Endothelial cell of umbilical vein (primary cell): ENCODE measurements at places on chromosomes 4 and X. TPM values are rescaled to one million over a fixed set of nuclear protein-coding genes. Genes with fewer than 3 reads are reported as not detected.

DNA sequence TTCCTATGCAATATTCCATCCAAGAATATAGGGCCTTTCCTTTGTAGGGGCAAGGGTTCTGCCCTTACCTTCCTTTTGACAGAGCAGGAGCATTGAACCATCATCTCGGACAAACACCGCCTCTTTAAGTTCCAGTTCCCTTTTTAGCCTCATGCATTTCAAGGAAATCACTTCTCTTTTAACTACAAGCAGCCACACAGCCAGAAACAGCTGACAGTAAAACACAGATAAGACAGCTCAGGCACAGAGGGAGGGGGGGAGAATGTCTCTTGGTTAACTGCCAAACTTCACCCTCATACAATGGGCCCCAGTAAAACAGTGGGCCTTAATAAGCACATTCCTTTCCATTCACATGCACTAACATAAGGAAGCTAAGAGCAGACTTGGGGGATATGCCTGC is 648.3 kb downstream of the GABRG1 start:
- DNase-seq = no peak

CTPS2 gene
- total RNA-seq = 15.1 and 15.7 TPM in 2 replicates

DNA sequence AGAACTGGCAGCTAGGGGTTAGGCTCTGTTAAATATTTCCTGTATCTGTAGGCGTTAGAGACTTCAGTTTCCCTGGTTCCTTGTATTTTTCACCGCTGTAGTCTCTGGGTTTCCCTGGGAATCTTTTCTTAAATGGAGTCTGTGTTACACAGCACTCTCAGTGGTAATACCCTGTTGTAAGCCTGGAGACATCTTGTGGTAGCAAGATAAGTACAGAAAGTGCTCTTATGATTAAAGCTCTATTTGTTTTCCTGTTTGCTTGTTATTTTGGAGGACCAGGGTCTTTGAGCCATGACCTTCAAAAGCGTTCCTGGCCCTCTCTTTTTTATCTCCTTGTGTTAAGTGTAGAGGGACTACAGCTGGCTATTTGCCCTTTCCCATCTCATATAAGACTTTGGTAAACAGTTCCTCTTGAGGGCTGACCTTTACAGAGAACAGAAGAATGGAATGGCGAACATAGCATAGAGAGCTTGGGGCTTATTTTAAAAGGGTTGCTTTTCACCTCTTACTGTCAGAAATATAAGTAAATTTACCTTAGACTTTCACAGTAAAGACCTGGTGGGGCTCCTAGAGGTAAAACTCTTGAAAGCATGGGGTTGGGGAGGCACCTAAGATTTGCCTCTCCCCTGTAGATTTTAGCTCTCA is 782.5 kb downstream of the FAT4 start:
- DNase-seq = no peak

IL1RAPL2 gene
- total RNA-seq = not detected in 2 replicates

- DNase-seq = no peak
These were observed 3.7 kb upstream of the GABRA2 start for GRCh38 chr4:46393606-46394005.

DNA sequence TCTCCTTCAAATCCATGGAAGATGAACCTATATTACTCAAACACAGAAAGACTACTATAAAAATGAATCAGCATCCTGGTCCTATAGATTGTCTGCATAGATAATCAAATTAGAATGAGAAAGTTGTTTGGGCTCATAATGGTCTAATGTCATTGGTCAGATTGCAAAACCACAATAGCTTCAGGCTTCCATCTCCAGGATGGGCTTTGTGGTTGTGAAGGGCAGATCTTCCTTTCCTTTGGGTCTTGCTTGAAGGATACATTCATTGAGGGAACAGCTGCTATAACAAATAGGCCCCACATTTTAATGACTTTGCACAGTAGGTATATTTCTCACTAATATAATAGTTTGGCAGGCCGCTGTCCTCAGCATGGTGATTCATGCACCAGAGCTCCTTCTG is 94.3 kb downstream of the REPS2 start:
- DNase-seq = no peak

DNA sequence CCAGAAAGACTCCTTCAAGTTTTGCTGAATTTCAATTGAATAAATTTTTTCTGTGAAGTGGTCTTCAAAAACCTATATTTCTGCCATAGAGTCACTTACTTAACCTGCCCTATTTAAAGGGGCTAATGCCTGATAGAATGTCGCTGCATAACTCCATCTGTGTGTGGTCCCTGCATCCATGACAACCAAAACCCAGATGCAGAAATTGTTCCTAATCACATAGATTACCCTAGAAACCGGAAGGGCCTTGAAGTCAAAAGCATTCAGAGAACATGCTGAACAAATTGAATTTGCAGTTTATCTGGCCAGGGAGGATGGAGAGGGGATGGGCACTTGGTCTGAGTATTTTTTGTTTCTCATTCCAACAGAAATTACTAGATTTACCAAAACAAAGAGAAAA is 1.5 kb upstream of the PARM1 start:
- no peak for DNase-seq

- DNase-seq = peak; percentile 19
These were observed 106.9 kb downstream of the SMIM20 start for GRCh38 chr4:26020881-26021280.

GRCh38 chrX:109943092-109943739 is 59.7 kb upstream of the TMEM164 start:
- DNase-seq = no peak

GRCh38 chr4:153904011-153904410 is 115.1 kb upstream of the SFRP2 start:
- no peak for DNase-seq

LUZP4 gene
- not detected in 2 replicates for total RNA-seq

GRCh38 chrX:120999413-120999812 is 13.9 kb upstream of the CT47A1 start:
- DNase-seq = no peak

- no peak for DNase-seq
These were observed 790 bp downstream of the CLGN start for GRCh38 chr4:140426610-140427105.

GRCh38 chrX:125198546-125198945 is 121.1 kb upstream of the TEX13C start:
- no peak for DNase-seq

TSPAN6 gene
- 43.1 and 44.6 TPM in 2 replicates for total RNA-seq

RNF175 gene
- not detected in 2 replicates for total RNA-seq

DNA sequence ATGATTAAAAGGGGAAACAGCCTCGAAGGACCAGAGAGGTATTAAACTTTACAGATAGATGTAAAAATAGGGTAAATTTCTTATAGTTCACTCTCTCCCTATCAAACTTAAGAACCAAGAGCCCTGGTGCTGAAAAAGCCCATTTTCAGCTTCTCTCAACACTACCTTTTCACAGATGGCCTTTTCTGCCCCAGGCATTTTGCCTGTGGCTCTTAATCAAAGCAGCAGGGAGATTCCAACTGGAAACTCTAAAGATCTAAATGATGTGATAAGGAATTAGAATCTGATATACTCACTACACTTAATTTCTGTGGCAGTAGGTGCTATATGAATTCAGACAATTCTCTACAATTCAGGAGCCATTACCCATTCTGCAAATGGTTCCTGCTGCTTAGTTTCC is 60.0 kb downstream of the AMMECR1 start:
- no peak for DNase-seq

GRCh38 chr4:138919094-138919936 is 96.3 kb upstream of the NOCT start:
- DNase-seq = peak; percentile 74

- no peak for DNase-seq
These were observed 44.8 kb upstream of the CDKN2AIP start for GRCh38 chr4:183399616-183400015.

DSPP gene
- total RNA-seq = not detected in 2 replicates

CLCN4 gene
- total RNA-seq = 17.0 and 19.8 TPM in 2 replicates

RNF128 gene
- not detected in 2 replicates for total RNA-seq

DNA sequence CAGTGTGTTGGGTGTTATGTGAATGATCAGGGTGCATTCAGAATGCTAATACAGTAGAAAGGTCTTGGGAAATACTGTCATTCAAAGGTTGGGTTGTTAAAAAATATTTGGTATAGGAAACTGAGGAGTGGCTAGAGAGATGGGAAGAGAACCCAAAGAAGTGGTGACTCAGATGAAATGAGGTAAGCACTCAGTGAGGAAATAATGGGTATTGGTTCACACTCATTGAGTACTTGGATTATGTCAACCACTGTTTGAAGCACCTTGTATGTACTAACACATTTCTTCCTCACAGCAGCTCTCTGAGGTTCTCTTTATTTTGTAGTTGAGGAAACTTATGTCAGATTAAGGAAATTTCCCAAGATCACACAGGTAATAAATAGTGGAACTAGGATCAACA is 40.8 kb upstream of the NUDT6 start:
- no peak for DNase-seq

DNA sequence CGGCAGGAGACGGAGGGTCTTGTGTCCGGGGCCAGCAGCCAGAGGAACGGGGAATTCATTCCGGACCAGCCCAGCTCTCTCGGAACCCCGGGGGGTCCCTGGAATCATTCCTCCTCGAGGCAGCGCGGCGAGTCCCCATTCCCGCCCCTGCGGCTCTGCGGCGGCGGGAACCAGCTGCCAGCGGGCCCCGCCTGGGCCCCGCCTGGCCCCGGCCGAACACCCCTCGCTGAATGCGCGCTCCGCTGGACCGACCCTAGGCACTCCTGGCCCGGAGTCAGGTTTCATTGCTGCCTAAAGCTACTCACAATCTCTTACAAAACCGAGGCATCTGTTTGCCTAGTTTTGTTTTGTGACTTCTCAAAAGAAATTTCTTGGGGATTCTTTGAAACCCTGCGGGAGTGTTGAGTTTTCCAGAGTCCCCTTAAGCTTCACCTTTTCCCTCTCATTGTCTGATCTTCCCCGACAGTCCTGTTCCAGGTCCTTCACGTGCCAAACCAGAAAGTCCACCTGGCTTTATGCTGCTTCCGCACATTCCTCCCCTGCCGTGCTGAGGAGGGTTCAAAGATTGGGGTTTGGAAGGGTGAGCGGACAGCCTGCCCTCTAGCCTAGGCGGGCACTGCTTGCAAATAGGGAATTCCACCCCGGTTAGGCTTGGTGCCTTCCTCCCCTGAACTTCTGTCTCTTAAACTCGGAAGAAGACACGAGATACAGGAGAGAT is 789 bp downstream of the ARHGAP10 start:
- peak; percentile 44 for DNase-seq

DNA sequence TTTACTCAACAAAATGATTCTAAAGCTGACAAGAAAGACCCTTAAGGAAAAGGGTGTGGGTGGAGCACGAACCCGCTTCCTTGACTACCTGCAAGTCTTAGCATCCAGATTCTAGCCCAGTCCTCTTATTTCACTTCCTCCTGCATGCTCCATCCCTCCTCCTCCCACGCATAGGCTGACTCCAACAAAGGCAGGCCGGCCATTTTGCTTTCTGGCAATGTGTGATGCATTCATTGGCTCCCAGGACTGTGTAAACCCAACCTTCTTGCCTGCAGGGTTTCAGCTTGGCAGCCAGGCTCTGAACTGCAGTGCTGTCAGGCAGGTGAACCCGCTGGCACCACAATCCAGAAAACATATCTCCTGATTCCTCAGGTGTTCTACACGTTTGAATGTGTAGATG is 39.3 kb downstream of the RTL9 start:
- no peak for DNase-seq

DNA sequence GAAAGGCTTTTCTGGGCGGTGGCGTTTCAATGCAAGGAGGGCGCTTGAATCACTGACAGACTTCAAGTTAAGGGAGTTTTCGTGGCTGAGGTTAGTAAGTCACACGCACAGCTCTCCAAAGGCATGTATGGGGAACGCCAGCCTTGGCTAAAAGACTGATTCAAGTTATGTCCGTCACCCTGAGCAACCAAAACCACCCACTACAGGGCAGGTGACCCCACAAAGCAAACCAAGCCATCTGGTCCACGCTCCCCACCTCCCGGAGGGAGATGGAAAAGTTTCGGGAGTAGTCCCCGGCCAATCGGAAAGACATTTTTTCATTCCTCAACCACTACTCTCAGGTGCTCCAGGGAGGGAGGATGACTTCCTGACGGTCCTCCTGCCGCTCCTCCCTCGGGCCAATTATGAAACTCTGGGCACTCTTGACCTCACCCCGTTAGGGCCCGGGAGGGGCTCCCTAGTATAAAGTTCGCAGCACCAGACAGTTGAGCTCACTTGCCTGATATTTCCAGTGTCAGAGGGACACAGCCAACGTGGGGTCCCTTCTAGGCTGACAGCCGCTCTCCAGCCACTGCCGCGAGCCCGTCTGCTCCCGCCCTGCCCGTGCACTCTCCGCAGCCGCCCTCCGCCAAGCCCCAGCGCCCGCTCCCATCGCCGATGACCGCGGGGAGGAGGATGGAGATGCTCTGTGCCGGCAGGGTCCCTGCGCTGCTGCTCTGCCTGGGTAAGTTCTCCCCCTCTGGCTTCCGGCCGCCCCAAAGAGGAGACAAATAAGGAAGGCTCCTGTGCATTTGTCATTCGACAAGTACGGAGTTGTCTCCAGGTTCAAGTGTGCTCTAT is at the start of gene EREG:
TSS of gene EREG (plus strand) at position 494 of the 840 bp plus-strand sequence. CDS start at position 658, 164 bp downstream.
- DNase-seq = peak; percentile 36

CLDN24 gene
- not detected in 2 replicates for total RNA-seq

GRCh38 chrX:2577844-2578466 is 77.2 kb upstream of the DHRSX start:
- DNase-seq = no peak

DNA sequence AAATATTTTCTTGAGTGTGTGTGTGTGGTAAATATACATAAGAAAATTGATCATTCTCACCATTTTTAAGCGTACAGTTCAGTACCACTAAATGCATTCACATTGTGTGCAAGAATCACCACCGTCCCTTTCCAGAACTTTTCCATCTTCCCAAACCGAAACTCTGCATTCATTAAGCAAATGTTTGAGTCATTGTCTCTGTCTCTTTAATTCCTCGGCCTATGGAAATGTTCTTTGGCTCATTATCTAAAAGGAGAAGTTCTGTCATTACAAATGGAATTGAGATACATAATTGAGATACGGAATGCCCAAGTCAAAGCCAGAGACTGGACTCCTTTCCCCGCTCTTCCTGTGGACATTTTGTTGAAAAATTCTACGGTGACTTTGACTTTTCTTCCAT is 168.9 kb downstream of the DCLK2 start:
- DNase-seq = no peak

ARR3 gene
- not detected in 2 replicates for total RNA-seq

DNA sequence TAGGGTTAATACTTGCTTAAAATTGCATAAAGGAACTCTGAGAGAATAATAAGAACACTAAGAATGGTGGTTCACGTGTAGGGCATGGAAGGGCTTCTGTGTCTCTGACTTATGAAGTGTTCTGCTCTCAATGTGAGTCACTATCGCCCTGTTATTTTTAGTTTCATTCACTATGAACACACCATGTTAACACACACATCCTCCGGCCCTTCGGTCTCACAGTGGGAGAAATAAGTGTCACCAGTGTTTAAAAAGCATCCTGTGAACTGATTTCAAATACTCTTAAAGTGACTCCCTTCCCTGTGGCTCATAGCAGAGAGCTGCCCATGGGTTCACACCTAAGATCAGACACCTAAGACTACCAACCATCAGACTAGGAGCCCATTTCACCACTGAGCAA is 33.8 kb upstream of the FGFBP2 start:
- DNase-seq = no peak

FAM184B gene
- total RNA-seq = not detected in 2 replicates

NALF2 gene
- not detected in 2 replicates for total RNA-seq

BEND2 gene
- total RNA-seq = not detected in 2 replicates
